ENCODE measurements at places on chromosomes 13 and 19.
A peak's percentile ranks its signal among the peaks of the same experiment; 100 is the strongest.

DNA sequence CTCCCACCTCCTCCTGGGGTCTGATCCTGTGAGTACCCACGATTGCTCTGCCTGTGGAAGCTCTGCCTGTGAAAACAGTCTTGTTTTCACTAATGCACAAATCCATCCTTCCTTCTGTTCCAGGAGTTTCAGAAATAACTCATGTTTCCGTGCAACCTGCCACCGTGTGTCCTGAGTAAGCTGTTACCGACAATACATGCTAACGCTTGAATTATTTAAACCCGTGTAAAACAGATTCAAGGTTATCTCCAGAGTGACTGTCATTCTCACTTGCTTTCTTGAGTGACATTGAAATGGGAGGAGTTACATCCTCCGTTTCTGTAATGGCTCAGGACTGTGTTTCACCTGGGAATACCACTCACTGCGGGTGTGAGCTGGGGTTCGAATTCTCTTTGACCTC lies 24.9 kb downstream of the GPR12 start:
- no peak for DNase-seq

DNA sequence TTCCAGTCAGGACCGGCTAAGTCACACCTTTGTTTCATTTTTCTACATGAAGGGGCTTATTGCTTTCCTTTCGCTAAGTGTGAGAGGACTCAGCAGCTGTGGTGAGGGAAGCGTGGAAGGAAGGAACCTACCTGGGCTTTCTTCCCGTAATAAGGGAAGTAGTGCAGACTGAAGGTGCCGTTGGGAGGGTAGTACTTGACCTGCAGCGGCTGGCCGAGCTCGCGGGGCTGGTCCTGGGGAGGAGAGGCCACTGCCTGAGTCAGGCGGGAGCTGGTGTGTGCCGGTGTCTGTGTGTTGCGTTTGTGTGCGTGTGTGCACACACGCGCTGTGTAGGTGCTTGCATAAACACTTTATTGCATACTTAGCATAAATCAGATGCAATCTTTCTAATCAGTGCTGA lies 7.7 kb downstream of the ATP4B start:
- DNase-seq, result no peak

DNA sequence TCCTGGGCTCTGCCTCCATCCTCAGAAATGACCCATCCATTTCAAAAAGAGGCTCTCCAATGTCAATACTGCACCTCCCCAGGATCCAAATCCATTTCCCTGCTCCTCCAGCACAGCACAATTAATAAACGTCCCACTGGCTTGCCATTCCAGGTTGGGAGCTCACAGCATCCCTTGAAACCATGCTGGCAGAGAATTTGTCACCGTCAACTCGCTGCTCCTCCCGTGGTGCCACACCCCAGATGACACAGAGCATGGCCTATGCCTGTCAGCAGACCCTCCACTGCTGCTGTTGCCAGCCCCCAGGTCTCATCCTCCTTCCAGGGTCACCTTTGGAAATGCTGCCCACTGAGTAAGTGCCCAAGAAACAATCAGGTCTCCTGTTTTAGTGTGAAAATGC lies 53.0 kb upstream of the UQCRFS1 start:
- DNase-seq, result no peak

DNA sequence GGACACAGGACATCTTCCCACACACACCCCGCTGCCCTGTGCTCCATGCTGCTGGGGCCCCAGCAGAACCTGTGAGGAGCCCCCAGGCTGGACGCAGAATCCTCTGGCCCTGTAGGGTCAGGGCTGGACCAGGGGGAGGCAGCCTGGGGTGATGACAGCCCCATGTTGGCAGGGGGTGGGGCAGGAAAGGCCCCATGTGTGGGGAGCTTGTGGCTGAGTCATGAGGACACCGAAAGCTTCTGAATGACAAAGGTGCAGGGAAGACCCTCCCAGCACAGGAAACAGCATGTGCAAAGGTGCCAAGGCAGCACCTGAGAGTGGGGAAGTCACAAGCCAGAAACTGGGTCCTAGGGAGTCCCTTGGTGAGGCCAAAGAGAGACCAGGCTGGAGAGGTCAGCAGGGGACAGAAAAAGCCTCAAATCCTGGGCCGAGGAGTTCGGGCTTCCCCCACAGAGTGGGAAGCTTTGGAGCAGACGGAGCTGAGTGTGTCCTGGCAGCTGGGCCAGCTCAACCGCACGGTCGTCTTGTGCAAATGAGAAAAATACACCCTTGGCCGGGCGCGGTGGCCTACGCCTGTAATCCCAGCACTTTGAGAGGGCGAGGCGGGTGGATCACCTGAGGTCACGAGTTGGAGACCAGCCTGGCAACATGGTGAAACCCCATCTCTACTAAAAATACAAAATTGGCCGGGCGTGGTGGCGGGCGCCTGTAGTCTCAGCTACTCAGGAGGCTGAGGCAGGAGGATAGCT lies 17.5 kb downstream of the ATP8B3 start:
- DNase-seq, result no peak

GRCh38 chr13:39016087-39016486 lies 21.8 kb downstream of the PROSER1 start:
- DNase-seq, result no peak

DNA sequence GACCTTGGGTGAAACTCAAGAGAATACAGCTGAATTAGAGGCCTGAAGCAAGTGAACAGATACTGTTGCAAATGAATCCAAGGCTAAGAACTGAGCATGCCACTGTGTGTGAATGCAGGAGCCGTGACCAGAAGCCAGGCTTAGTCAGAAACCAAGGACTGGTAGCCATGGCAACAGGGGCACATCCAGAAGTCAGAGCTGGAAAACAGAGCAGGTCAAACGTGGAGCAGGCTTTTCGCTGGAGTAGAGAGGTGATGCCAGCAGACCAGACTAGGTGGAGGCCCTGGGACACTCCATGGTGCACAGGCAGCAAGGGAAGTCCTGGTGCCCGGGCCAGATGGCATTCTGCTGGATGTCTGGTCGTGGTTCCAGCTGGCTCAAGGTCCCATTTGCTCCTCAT lies 564.1 kb downstream of the PCDH9 start:
- no peak for DNase-seq

GRCh38 chr19:2096034-2096479 lies at the start of gene MOB3A:
MOB3A (minus strand) TSS chr19:2096326; CDS start chr19:2078560, 17,766 bp downstream.
- peak; percentile 97 for DNase-seq

GRCh38 chr19:18743784-18744418 lies 47.2 kb downstream of the COMP start:
- DNase-seq, result no peak

DNA sequence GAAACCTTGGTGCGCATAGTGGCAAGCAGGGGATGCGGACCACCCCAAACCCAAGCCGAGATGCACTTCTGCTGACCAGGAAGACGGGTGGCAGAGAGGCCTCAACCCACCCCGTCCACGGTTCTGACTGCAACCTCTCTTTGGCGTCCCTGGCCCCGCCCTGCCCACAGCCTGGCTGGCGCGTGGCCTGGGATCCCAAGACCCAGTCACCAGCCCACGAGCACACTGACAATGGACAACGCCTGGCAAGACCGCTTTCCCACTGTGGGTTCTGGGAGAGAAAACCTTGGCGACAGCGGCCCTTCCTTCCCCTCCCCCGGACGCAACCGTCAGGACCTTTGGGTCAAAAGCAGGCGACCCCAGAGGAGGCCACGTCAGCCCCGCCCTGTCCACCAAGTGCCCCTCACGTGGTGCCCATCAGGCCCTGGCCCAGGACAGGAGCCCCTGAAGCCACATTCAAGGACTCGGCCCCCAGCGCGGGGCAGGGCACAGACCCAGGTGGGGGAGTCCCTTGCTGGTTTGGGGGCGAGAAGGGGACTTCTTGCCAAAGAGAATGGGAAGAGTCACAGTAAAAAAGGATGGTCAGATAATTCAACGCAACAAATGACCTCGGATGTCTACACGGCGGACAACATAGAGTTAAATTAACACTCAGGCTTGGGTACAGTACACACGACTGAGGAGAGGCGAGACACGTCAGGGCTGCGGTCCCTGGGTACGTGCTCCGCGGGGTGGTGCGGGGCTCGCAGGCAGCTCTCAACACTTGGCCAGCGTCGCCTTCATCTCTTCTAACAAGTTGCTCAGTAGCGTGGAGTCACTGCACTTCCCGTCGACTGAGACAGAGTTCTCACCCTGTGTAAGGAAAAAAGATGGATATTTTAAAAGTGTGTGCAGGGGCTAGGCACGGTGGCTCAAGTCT lies 5.0 kb downstream of the IZUMO4 start:
- DNase-seq, result peak; percentile 57

Measured in naive thymus-derived CD8-positive, alpha-beta T cell (primary cell).